ENCODE measurements at places on chromosomes 16 and 17. TPM values are rescaled to one million over a fixed set of nuclear protein-coding genes. Genes with fewer than 3 reads are reported as not detected.

The KRTAP17-1 gene
- total RNA-seq, result not detected

GRCh38 chr17:62085511-62086408 is 20.7 kb upstream of the MED13 start:
- no peak for DNase-seq
- no peak overlapping the region for H3K27ac ChIP-seq
- H3K4me3 ChIP-seq, result no peak overlapping the region
- no peaks in the 10 kb centered on the region for H3K4me1 ChIP-seq
- no peaks in the 10 kb centered on the region for H3K36me3 ChIP-seq

DNA sequence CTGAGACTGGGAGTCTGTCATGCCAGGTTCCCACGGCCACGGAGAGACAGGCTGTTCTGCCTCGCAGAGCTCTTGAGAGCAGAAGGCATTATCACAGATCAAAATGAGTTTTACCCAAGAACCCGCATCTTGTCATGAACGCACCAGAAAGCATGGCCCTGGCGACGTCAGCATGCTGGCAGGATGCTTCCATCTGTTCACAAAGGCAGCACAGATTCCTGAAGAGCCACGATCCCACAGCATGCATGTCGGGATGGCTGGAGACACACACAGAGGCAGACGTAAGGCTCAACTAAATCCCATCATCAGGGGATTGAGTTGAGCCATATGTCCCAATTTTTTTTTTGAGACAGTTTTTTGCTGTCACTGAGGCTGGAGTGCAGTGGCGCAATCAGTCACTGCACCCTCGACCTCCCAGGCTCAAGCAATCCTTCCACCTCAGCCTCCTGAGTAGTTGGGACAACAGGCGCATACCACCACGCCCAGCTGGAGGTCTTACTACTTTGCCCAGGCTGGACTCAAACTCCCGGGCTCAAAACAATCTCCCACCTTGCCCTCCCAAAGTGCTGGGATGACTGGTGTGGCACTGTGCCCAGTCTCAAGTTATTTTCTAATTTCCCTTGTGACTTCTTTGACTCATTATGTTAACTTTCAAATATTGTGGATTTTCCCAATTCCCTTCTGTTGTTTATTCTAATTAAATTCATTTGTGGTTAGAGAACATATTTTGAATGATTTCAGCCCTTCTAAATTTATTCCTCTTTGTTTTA is 11.1 kb downstream of the FANCA start:
- no peak overlapping the region for H3K27ac ChIP-seq
- H3K27me3 ChIP-seq, result no peaks in the 10 kb centered on the region
- H3K4me1 ChIP-seq, result no peaks in the 10 kb centered on the region
- no peaks in the 10 kb centered on the region for H3K36me3 ChIP-seq
- DNase-seq, result no peak
- no peak overlapping the region for H3K4me3 ChIP-seq

GRCh38 chr17:39097537-39097936 is 53.9 kb downstream of the PLXDC1 start:
- H3K4me3 ChIP-seq, result no peak overlapping the region
- DNase-seq, result no peak
- peaks cover 11% of the 10 kb centered on the region for H3K4me1 ChIP-seq
- H3K27me3 ChIP-seq, result no peaks in the 10 kb centered on the region
- no peaks in the 10 kb centered on the region for H3K36me3 ChIP-seq
- no peak overlapping the region for H3K27ac ChIP-seq

The EPX gene
- not detected for total RNA-seq

The CCL14 gene
- total RNA-seq, result 33.4 TPM

GRCh38 chr16:31407406-31407805 is 14.3 kb downstream of the ITGAD start:
- no peaks in the 10 kb centered on the region for H3K36me3 ChIP-seq
- no peak for DNase-seq
- no peak overlapping the region for H3K4me3 ChIP-seq
- no peaks in the 10 kb centered on the region for H3K27me3 ChIP-seq
- no peaks in the 10 kb centered on the region for H3K4me1 ChIP-seq

DNA sequence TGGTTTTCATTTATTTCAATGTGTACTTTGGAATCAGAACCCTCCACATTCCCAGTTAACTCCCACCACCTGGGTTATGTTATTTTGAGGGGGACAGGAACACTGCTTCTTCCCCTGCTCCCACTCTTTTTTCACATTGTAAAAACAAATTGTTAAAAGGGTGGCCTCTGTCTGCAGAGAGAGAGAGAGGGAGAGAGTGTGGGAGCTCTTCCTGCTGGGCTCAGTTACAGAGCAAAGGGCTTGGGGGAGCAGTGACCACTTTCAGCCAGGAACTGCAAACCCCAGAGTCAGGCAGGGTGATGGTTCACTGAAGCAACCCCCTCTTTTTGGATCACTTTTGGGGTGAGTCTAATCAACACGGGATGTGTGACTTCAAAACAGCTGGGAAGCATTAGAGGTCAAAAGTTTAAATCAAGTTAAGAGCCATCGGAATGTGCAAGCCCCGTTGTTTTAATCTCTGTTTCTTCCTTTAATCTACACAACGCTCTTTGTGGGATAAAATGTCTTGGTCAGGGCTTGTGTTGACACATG is 577.0 kb upstream of the CDH11 start:
- H3K27ac ChIP-seq, result no peak overlapping the region
- peaks cover 9% of the 10 kb centered on the region for H3K4me1 ChIP-seq
- no peak overlapping the region for H3K4me3 ChIP-seq

GRCh38 chr17:29022074-29022473 is 16.2 kb upstream of the SEZ6 start:
- no peak overlapping the region for H3K27ac ChIP-seq
- no peak overlapping the region for H3K4me3 ChIP-seq
- H3K4me1 ChIP-seq, result peaks cover 4% of the 10 kb centered on the region
- no peaks in the 10 kb centered on the region for H3K27me3 ChIP-seq
- H3K36me3 ChIP-seq, result no peaks in the 10 kb centered on the region

The BAIAP3 gene
- total RNA-seq, result 2.5 TPM

All from thoracic aorta (tissue), 2 donors.